MCF 10A (cell line): ENCODE measurements at places on chromosomes 1 and 21.

DNA sequence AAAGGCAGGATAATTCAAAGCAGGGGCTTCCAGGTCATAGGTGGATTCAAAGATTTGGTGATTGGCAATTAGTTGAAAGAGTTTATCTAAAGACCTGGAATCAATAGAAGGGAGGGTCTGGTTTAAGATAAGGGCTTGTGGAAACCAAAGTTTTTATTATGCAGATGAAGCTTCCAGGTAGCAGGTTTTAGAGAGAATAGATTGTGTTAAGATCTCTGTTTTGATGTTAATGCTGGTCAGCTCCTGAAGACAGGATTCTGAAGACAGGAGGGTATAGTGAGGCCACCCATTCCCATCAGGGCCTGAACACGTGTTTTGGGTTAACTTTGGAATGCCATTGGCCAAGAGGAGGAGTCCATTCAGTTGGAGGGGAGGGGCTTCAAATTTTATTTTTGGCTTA lies 6.1 kb upstream of the PTBP2 start:
- DNase-seq = no peak

- no peak for DNase-seq
These were observed 779.4 kb upstream of the ADGRL4 start for GRCh38 chr1:79785964-79786363.

DNA sequence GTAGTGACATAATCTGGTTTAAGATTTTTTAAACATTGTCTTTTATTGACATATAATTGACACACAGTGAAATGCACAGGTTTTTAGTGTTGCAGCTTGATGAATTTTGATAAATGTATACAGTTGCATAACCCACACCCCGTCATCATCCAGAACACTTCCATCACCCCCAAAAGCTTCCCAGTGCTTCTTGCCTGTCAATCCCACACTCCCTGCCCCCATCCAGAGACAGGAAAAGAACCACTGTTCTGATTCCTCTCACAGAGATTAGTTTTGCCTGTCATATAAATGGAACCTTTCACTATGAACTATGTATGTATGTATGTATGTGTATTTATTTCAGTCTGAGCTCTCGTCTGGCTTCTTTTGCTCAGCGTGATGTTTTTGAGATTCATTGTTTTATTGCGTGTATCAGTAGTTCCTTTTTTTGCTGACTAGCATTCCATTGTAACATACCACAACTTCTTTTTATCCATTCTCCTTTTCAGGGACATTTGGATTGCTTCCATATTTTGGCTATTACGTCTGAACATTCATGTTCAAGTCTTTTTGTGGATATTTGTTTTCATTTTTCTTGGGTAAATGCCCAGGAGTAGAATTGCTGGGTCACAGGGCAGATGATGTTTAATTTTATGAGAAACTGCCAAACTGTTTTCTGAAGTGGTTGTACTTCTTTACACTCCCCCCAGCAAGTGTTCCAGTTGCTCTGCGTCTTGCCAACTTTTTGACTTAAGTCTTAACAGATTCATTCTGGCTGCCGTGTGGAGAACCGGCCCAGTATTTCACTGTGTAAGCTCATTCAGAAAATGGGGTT lies 8.7 kb downstream of the UBIAD1 start:
- DNase-seq = peak; percentile 77

GRCh38 chr1:10249808-10250457 lies 39.6 kb downstream of the KIF1B start:
- no peak for DNase-seq

DNA sequence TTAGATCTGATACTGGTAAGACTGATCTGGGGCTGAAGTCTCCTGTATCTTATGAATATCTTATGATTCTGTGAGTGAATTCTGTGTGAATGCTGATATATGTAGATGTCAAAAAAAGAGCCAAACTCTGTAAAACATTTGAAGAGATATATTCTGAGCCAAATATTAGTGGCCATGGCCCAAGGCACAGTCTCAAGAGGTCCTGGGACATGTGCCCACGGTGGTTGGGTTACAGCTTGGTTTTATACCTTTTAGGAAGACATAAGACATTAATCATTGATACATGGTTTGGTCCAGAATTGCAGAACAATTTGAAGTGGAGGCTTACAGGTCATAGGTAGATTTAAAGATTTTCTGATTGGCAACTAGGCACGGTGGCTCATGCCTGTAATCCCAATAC lies 118.3 kb downstream of the KCNK1 start:
- no peak for DNase-seq

DNA sequence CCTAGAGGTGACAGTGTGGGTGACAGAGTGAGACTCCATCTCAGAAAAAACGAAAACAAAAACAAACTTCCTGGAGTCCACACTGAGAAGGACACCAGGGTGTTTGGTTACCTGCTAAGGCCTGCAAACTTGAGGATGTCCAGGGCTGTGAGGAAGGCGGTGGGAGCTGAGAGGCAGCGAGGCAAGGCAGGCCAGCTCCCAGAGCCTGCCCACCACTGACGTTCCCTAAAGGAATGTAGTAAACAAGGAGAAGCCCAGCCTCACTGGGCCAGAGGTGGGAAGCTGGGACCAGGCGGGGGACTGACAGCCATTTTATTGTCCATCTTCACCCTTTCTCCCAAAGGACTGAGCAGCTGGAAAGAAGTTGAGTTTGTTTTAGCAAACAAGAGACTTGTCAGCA lies 24.1 kb downstream of the SHISA4 start:
- DNase-seq = no peak

GRCh38 chr1:169586067-169586394 lies 250 bp downstream of the F5 start:
- no peak for DNase-seq

DNA sequence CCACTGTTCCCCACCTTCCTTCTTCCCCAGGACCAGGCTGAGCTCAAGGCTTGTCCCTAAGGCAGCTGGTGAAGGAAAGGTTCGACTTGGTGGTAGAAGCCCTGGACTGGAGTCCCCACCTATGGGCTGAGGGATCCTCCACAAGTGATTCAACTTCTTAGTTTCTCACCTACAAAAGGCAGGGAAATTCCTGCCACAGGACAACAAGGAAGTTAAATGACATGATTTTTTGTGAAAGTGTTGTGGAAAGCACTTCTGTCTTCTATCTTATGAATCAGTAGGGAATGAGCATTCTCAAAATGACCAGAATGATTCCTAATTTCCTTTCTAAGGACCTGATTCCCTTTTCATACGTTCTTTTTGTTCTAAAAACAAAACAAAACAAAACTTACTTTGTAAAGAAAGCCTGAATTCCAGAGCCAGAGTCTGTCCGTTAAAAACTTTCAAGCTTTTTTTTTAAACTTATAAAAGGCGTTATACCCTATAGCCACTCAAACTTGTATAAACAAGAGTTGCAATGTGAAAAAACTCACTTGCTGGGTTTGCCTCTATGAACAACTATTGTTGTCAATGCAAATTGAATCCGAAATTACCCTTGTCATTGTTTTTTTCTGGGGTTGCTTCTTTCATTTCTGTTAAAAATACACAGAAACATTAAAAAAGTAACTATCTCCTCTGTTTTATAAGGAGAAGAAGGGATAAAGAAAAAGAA lies 12.2 kb downstream of the KCNJ15 start:
- DNase-seq = no peak

GRCh38 chr1:55067022-55067778 lies 27.9 kb downstream of the PCSK9 start:
- no peak for DNase-seq

- no peak for DNase-seq
These were observed 2.5 kb upstream of the LINGO4 start for GRCh38 chr1:151807766-151808165.

- no peak for DNase-seq
These were observed 4.3 kb downstream of the PLCH2 start for GRCh38 chr1:2480236-2480985.

- no peak for DNase-seq
These were observed 689 bp downstream of the PKP1 start for GRCh38 chr1:201283836-201284553.

GRCh38 chr1:180215856-180216625 lies 14.0 kb upstream of the LHX4 start:
- no peak for DNase-seq

GRCh38 chr1:11289064-11289463 lies 16.1 kb downstream of the UBIAD1 start:
- no peak for DNase-seq

GRCh38 chr1:234614081-234614489 lies 4.1 kb upstream of the IRF2BP2 start:
- no peak for DNase-seq

GRCh38 chr1:34131396-34132160 lies 33.5 kb downstream of the CSMD2 start:
- no peak for DNase-seq
